ENCODE measurements at places on chromosomes 11 and 22. TPM values are rescaled to one million over a fixed set of nuclear protein-coding genes. Genes with fewer than 3 reads are reported as not detected.

Gene RIMBP3C
- 0.18 TPM for total RNA-seq

Gene SCGB1A1
- 0.72 TPM for total RNA-seq

Gene CSF2RB
- total RNA-seq, result 12.0 TPM

Gene PGA4
- total RNA-seq, result 0.64 TPM

Gene DDX25
- total RNA-seq, result 7.5 TPM

Gene CCDC15
- 2.4 TPM for total RNA-seq

Gene STIM1
- 35.9 TPM for total RNA-seq

Gene RTN4R
- total RNA-seq, result 19.0 TPM

Gene GDPD4
- total RNA-seq, result not detected

Gene CRACR2B
- total RNA-seq, result 28.8 TPM

Gene ARHGAP42
- total RNA-seq, result 19.1 TPM

Gene OR8D1
- total RNA-seq, result not detected

Gene ASRGL1
- 9.3 TPM for total RNA-seq

- DNase-seq, result no peak
- no peaks in the 10 kb centered on the region for H3K36me3 ChIP-seq
- H3K27ac ChIP-seq, result no peak overlapping the region
- peaks cover 10% of the 10 kb centered on the region for H3K4me1 ChIP-seq
These were observed 57.6 kb downstream of the USP47 start for GRCh38 chr11:11899401-11899800.

- H3K27me3 ChIP-seq, result no peaks in the 10 kb centered on the region
- peaks cover 5% of the 10 kb centered on the region for H3K4me1 ChIP-seq
- no peak overlapping the region for H3K27ac ChIP-seq
- no peaks in the 10 kb centered on the region for H3K36me3 ChIP-seq
These were observed 236.4 kb downstream of the CNTN5 start for GRCh38 chr11:99257131-99257530.

DNA sequence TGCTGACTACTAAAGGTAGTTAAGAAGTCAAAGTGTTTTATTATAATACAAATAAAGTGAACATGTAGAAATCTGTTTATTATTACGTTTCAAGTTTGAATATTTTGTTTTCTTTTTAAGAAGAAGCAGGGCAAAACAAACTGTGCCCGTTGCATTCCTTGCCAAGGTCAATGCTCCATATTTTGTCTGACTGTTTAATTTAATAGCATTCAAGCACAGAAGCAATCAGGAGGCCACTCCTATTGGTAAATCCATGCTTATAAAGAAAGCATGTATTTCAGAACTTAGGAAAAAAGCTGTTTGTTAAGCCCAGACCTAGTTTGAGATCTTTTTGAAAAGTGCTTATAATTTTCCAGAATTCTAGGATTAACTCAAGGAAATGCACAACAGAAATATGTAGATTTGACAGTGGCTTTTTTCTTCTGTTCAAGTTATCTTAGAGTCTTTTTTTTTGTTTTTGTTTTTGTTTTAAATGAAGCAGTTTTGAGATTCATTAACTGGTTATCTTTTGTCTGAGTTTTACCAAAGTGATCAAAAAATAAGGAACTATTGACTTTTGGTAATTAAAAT lies 51.7 kb downstream of the ARHGAP42 start:
- H3K36me3 ChIP-seq, result no peaks in the 10 kb centered on the region
- H3K27me3 ChIP-seq, result no peaks in the 10 kb centered on the region
- no peak for DNase-seq
- H3K4me3 ChIP-seq, result no peak overlapping the region

DNA sequence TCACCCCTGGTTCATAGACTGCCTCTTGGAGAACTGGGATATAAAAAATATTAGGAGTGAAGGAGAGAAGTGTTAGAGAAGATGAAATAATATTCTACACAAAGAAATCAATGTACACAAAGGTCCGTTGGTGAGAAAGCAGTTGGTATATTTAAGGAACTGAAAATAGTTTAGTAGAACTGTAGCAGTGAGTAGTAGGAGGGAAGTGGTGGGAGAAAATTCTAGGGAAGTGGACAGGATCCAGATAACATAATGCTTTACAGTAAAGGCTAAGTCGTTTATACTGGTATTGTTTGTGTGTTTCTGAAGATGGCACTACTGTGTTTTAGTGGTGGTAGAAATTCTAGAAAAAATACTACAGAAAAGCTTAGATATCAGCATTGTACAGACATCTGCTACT lies 120.8 kb upstream of the CHORDC1 start:
- no peak overlapping the region for H3K4me3 ChIP-seq
- H3K36me3 ChIP-seq, result no peaks in the 10 kb centered on the region
- H3K4me1 ChIP-seq, result no peaks in the 10 kb centered on the region
- no peak for DNase-seq
- no peak overlapping the region for H3K27ac ChIP-seq
- no peaks in the 10 kb centered on the region for H3K27me3 ChIP-seq

- H3K4me1 ChIP-seq, result peaks cover 12% of the 10 kb centered on the region
- H3K4me3 ChIP-seq, result no peak overlapping the region
- H3K27ac ChIP-seq, result no peak overlapping the region
- H3K27me3 ChIP-seq, result no peaks in the 10 kb centered on the region
- H3K36me3 ChIP-seq, result no peaks in the 10 kb centered on the region
- DNase-seq, result no peak
These were observed 88.1 kb downstream of the SERGEF start for GRCh38 chr11:17924713-17925112.

- no peaks in the 10 kb centered on the region for H3K36me3 ChIP-seq
- DNase-seq, result no peak
- peaks cover 2% of the 10 kb centered on the region for H3K27me3 ChIP-seq
- H3K4me1 ChIP-seq, result no peaks in the 10 kb centered on the region
- no peak overlapping the region for H3K27ac ChIP-seq
These were observed 20.9 kb upstream of the UPB1 start for GRCh38 chr22:24474221-24474620.

DNA sequence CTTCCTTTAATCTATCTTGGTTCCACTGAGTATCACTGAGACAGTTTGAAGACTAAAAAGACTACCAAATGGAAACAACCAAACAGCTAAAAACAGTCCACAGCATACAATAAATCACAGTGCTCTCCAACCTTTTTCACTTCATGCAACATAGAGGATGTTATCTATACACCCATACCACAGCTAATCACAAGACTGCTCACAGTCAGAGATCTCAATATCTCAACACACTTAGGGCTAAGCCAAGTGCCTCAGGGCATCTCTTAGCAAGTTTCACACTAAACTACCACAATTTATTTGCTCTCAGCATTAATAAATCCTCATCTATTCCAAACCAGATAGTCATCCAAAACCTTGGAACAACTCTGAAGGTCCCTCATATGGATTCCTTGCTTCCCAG lies 129.4 kb downstream of the SBF2 start:
- H3K36me3 ChIP-seq, result no peaks in the 10 kb centered on the region
- H3K4me1 ChIP-seq, result no peaks in the 10 kb centered on the region
- H3K4me3 ChIP-seq, result no peak overlapping the region
- no peaks in the 10 kb centered on the region for H3K27me3 ChIP-seq
- DNase-seq, result no peak

GRCh38 chr11:17651681-17652080 lies 67.7 kb upstream of the MYOD1 start:
- H3K4me3 ChIP-seq, result no peak overlapping the region
- no peak overlapping the region for H3K27ac ChIP-seq
- peaks cover 8% of the 10 kb centered on the region for H3K36me3 ChIP-seq
- peaks cover 8% of the 10 kb centered on the region for H3K4me1 ChIP-seq

GRCh38 chr11:134691985-134692384 lies 279.9 kb upstream of the B3GAT1 start:
- no peaks in the 10 kb centered on the region for H3K36me3 ChIP-seq

DNA sequence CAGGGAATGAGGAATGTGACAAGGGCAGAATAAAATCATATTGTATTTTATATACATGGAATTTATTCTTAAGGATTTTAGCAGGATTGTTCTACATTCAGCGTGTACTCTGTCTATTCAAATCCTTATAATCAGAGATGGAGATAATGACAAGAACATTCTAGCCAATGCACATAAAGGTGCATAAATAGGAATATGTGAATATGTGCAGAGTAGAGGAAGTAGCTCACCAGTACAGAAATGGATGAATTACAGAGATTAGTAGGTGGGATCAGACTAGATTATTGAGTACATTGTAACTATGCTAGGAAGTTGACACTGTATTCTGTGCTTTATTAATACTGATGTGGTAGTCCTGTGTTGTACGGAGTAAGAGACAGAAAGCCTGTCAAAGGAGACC lies 1308.8 kb downstream of the FAM181B start:
- no peaks in the 10 kb centered on the region for H3K4me1 ChIP-seq
- DNase-seq, result no peak
- no peak overlapping the region for H3K27ac ChIP-seq
- no peaks in the 10 kb centered on the region for H3K27me3 ChIP-seq
- H3K4me3 ChIP-seq, result no peak overlapping the region

- peaks cover 6% of the 10 kb centered on the region for H3K36me3 ChIP-seq
- peak overlapping the region; percentile 100 for H3K27ac ChIP-seq
- peak overlapping the region; percentile 99 for H3K4me3 ChIP-seq
- DNase-seq, result peak; percentile 41
These were observed 482 bp downstream of the DDX17 start for GRCh38 chr22:38505541-38506117.

- H3K4me3 ChIP-seq, result no peak overlapping the region
- no peaks in the 10 kb centered on the region for H3K27me3 ChIP-seq
- no peak for DNase-seq
These were observed 25.4 kb downstream of the CNTF start for GRCh38 chr11:58647866-58648265.

GRCh38 chr11:106421676-106422292 lies 344.3 kb downstream of the AASDHPPT start:
- no peaks in the 10 kb centered on the region for H3K36me3 ChIP-seq
- DNase-seq, result no peak
- no peak overlapping the region for H3K4me3 ChIP-seq
- H3K4me1 ChIP-seq, result no peaks in the 10 kb centered on the region

GRCh38 chr22:47275605-47276449 lies 513.4 kb downstream of the TBC1D22A start:
- H3K4me3 ChIP-seq, result no peak overlapping the region
- H3K36me3 ChIP-seq, result peaks cover 31% of the 10 kb centered on the region
- peaks cover 8% of the 10 kb centered on the region for H3K27me3 ChIP-seq
- H3K27ac ChIP-seq, result no peak overlapping the region
- no peak for DNase-seq

DNA sequence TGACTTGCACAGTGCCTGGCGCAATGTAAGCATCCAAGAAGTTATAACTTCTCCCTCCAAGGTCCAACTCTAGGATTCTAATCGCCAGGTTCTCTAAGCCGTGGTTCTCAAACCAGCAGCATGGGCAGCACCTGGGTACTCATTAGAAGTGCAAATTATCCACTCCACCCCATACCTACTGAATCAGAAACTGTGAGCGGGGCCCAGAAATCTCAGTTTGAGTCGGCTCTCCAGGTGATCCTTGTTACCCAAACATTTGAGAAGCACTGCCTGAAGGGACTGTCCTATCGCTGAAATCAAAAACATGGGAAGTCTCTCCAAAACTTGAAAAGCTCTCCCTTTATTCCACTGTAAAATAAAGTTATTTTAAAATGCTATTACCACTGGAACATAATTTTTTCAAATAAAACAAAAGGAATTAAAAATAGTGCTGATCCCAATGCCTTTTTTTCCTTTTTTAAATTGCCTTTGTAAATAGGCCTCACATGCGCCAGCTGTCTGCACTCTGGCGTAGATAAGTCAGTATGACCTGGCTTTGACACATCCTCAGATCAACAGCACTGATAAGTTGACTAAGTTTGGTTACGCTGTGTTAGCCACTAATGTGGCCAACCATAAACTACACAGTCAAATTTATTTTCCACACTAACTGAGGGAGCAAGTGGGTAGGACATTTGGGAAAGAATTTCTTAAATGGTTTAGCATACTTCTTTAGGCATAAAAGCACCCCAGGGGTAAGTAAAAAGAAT lies 8.4 kb upstream of the CTR9 start:
- H3K4me3 ChIP-seq, result no peak overlapping the region
- H3K36me3 ChIP-seq, result no peaks in the 10 kb centered on the region
- DNase-seq, result no peak
- no peak overlapping the region for H3K27ac ChIP-seq

- no peaks in the 10 kb centered on the region for H3K36me3 ChIP-seq
- no peak overlapping the region for H3K27ac ChIP-seq
- peaks cover 3% of the 10 kb centered on the region for H3K4me1 ChIP-seq
- DNase-seq, result no peak
- H3K4me3 ChIP-seq, result no peak overlapping the region
These were observed 41.8 kb downstream of the GDPD4 start for GRCh38 chr11:77259641-77260040.

DNA sequence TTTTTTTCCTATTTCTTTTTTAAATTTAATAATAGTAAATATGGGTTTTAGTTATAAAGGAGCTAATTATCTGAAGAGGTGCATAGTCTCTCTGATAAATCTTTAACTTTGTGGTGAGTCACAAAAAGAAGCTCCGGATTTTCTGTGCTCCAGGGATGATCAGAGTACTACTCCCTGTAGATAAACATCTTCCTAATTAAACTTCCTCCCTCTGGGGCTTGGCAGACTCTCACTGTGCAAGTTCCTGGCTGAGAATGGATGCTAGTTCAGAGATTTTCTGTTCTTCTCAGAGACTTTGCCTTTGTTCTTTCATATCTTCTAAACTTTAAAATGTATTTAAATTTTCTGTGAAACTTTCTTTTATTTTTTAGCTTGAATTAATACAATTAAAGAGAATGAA lies at the start of gene OR10G7:
Gene OR10G7 (minus strand): TSS at position 72 of the 400 bp plus-strand sequence. CDS start 2,324 bp downstream, outside the sequence.
- H3K4me3 ChIP-seq, result no peak within 1 kb of the TSS
- H3K27ac ChIP-seq, result no peak within 1 kb of the TSS
- H3K27me3 ChIP-seq, result no peaks in the 10 kb centered on the region
- H3K36me3 ChIP-seq, result no peaks in the 10 kb centered on the region
- no peaks in the 10 kb centered on the region for H3K4me1 ChIP-seq

- no peak overlapping the region for H3K4me3 ChIP-seq
- H3K27ac ChIP-seq, result no peak overlapping the region
- DNase-seq, result no peak
- peaks cover 30% of the 10 kb centered on the region for H3K36me3 ChIP-seq
- no peaks in the 10 kb centered on the region for H3K27me3 ChIP-seq
These were observed 5.5 kb downstream of the C11orf24 start for GRCh38 chr11:68266121-68266891.

DNA sequence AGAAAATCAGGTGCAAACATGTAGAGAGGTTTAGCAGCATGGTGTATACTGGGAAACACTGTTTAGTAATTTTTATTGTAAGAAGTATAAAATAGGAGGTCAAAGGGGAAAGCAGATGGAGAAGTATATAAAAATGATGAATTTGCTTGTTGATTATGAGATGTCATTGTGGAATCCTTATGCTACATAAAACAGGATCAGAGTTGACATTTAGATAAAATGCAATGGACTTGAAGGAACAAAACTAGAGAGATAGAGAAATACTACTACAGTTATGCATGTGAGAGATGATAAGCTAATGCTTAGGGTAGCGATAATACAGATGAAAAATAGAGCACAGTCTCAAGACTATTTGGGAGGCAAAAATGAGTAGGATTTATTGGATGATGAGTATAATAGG lies 191.9 kb upstream of the CTSC start:
- H3K27ac ChIP-seq, result no peak overlapping the region
- no peaks in the 10 kb centered on the region for H3K4me1 ChIP-seq
- no peaks in the 10 kb centered on the region for H3K27me3 ChIP-seq
- H3K4me3 ChIP-seq, result no peak overlapping the region

DNA sequence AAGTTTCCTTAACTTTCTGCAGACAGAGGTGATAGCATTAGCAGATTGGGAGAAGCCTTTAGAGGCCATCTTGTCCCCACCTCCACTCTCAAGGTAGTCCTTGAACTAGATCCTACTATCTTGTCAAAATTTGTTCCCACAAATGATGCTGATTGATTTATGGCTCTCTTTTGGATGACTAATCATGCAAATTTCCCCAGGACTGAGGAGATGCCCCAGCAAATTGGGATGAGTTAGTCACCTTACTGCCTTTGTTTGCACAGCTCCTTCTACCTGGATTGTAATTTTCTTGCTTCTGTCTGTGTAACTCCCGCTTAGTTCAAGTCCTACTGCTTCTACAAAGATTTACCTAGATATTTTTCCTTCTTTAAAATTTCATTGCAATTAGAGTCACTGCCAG lies 391.4 kb upstream of the CADM1 start:
- H3K4me1 ChIP-seq, result peaks cover 21% of the 10 kb centered on the region
- H3K27ac ChIP-seq, result no peak overlapping the region
- H3K36me3 ChIP-seq, result no peaks in the 10 kb centered on the region
